Uterus (tissue), 4 donors: ENCODE measurements at places on chromosomes 13 and 19. TPM values are rescaled to one million over a fixed set of nuclear protein-coding genes. Genes with fewer than 3 reads are reported as not detected.
A peak's percentile ranks its signal among the peaks of the same experiment; 100 is the strongest.

ACP7 gene
- 0.55 TPM for total RNA-seq

LENG1 gene
- 52.8 TPM for total RNA-seq

FAM124A gene
- 6.7 TPM for total RNA-seq

DNA sequence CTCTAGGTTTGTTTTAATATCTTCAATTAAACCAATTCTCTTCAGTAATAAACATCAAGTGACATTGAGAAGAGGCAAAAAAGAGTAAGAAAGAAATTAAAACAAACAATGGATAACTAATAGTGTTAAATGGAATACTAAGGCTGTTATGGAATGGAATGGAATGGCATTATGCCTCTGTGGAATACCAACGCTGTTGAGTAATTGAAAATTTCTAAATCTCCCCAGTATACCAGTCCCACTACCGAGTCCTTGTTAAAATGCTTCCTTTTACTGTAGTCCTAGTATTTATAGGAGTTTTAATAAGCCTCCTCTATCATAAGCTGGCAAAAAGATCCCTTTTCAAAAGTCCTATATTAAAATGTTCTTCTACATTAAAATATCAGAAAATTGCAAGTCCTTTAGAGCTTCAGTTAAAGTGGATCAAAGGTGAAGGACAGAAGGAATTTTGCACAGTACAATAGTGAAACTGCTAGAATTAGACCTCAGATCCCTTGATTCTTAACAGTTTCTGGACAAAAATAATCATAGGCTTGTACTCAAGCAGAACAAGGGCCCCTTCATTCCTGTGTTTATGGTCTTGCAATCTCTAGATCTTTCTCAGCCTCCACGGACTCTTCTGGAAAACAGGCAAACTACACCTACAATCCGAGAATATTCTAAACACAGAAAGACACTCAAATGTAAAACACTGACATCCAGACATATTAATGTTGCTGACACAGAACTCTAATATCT is 128.2 kb downstream of the PCDH9 start:
- H3K4me3 ChIP-seq: no peak overlapping the region
- no peaks in the 10 kb centered on the region for H3K4me1 ChIP-seq
- DNase-seq: no peak
- no peaks in the 10 kb centered on the region for H3K27me3 ChIP-seq
- no peak overlapping the region for H3K27ac ChIP-seq
- no peaks in the 10 kb centered on the region for H3K36me3 ChIP-seq

DNA sequence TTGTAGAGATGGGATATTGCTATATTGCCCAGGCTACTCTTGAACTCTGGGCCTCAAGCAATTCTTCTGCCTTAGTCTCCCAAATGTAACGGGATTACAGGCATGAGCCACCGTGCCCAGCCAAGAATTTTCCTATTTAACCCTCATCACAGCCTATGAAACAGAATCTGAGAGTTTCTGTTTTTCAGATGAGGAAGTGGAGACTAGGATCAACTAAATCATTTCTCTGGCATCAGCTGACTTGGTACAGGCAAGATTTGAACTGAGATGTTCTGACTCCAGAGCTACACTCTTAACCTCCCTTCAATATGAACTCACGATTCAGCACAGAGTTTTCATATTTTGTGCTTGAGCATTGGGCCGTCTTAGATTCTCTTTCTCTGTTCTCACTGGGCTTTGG is 8.1 kb downstream of the ZNF460 start:
- no peak overlapping the region for H3K4me3 ChIP-seq
- no peak overlapping the region for H3K27ac ChIP-seq
- no peak for DNase-seq
- H3K27me3 ChIP-seq: no peaks in the 10 kb centered on the region

- no peaks in the 10 kb centered on the region for H3K4me1 ChIP-seq
- no peaks in the 10 kb centered on the region for H3K27me3 ChIP-seq
- no peak overlapping the region for H3K4me3 ChIP-seq
- no peak overlapping the region for H3K27ac ChIP-seq
- H3K36me3 ChIP-seq: no peaks in the 10 kb centered on the region
- DNase-seq: no peak
Measured at GRCh38 chr13:23868521-23868920, 20.7 kb downstream of the MIPEP start.

- no peaks in the 10 kb centered on the region for H3K27me3 ChIP-seq
- DNase-seq: no peak
- H3K27ac ChIP-seq: no peak overlapping the region
Measured at GRCh38 chr13:73369095-73369494, 310.3 kb downstream of the KLF5 start.

- peak overlapping the region; percentile 93 for H3K27ac ChIP-seq
- no peaks in the 10 kb centered on the region for H3K36me3 ChIP-seq
- DNase-seq: peak; percentile 76
- H3K4me1 ChIP-seq: peaks cover 9% of the 10 kb centered on the region
- H3K4me3 ChIP-seq: no peak overlapping the region
Measured at GRCh38 chr19:11159598-11160439, 4.2 kb upstream of the SPC24 start.

DNA sequence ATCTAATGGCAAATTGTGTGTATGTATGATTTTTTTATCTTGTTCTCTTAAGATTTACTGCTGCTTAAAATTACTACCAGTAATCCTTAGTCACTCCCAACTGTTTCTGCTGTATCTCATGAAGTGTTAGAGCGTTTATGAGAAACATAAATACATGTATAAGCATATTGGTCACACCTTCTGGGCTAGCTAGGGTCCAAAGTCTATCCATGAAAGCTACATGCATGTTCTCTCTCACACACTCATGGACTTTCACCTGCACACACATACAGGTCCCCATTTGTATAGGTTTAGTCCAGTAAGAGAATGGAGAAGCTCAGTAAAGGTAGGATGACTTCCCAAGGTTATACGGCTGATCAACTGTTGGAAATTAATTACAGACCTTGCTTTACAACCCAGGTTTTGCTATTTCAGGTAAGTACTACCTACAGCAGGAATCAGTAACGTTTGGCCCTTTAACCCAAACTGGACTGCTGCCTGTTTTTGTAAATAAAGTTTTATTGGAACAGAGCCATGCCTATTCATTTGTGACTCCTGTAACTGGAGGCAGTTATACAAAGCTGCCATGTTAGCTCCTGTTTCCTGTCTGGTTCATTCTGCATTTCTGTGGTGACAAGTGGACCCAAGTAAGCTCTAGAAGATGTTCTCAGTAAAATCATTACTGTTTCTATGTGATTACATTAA is 15.3 kb downstream of the METTL21C start:
- H3K27me3 ChIP-seq: no peaks in the 10 kb centered on the region
- H3K27ac ChIP-seq: no peak overlapping the region
- H3K36me3 ChIP-seq: no peaks in the 10 kb centered on the region
- no peak for DNase-seq
- no peaks in the 10 kb centered on the region for H3K4me1 ChIP-seq

DNA sequence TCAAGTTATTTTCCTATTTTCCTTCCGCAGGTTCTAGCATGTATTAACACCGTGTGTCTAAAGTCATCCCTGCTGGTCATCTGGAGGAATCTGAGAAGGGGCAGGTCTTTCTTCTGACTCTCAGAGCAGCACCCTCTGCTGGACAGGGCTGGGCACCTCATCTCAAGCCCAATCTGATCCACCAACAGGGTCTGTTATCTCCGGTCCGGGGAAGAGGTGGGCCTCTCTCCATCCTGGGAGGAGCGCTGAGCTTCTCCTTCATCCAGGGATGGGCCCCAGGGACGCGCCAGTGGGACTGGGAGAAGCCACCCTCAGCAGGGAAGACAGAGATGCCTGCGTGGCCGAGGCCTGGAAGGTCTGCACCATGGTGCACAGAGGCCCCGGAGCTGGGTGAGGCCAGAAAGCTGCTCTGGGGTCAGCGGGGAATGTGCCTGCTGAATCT is 26.0 kb upstream of the ZNF331 start:
- no peaks in the 10 kb centered on the region for H3K27me3 ChIP-seq
- H3K4me3 ChIP-seq: no peak overlapping the region
- H3K36me3 ChIP-seq: no peaks in the 10 kb centered on the region
- no peaks in the 10 kb centered on the region for H3K4me1 ChIP-seq

DNA sequence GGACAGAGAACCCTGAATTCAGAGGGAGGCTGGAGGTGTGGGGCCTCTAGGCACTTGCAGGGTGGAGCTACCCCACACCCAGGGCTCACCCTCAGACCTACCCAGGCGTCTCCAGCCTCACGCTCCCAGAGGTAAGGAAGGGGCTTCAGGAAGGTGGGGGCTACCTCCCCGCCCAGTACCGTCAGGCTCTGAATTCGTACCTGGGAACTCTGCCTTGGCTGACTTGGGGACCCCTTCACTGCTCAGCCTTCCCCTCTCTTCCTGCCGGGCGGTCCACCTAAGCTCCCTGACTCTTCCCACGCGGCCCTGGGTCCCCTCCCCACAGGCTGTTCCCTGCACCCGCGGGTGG is 28.5 kb upstream of the PARP4 start:
- peaks cover 7% of the 10 kb centered on the region for H3K27me3 ChIP-seq
- no peak overlapping the region for H3K27ac ChIP-seq
- H3K4me3 ChIP-seq: no peak overlapping the region
- no peaks in the 10 kb centered on the region for H3K4me1 ChIP-seq
- no peaks in the 10 kb centered on the region for H3K36me3 ChIP-seq
- no peak for DNase-seq

GRCh38 chr19:743168-743687 is 7.7 kb upstream of the MISP start:
- no peaks in the 10 kb centered on the region for H3K27me3 ChIP-seq
- no peaks in the 10 kb centered on the region for H3K4me1 ChIP-seq
- no peaks in the 10 kb centered on the region for H3K36me3 ChIP-seq
- DNase-seq: no peak
- no peak overlapping the region for H3K4me3 ChIP-seq

DNA sequence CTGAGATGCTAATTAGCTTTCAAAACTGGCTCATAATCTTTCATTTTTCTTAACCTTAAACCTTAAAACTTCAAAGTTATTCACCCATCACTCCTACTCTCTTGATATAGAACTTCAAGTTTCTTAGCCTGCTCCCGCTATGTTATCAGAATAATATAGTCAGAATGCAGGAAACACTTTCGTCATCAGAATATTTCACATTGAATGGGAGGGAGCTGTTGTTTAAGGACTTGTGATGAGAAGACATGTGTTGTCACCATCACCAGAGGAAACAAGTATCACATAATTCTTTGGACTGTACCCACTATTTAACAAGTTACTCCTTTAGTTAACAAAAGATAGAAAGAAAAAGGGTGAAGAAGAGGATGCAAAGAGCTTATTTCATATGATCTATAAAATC is 65.0 kb upstream of the FNDC3A start:
- no peak overlapping the region for H3K27ac ChIP-seq
- H3K36me3 ChIP-seq: no peaks in the 10 kb centered on the region
- no peak for DNase-seq
- no peak overlapping the region for H3K4me3 ChIP-seq
- H3K4me1 ChIP-seq: no peaks in the 10 kb centered on the region
